ENCODE measurements at places on chromosomes 2 and 18. TPM values are rescaled to one million over a fixed set of nuclear protein-coding genes. Genes with fewer than 3 reads are reported as not detected.

LRRTM1 gene
- not detected for total RNA-seq

MMADHC gene
- total RNA-seq: 91.1 TPM

CDK5R2 gene
- not detected for total RNA-seq

DNA sequence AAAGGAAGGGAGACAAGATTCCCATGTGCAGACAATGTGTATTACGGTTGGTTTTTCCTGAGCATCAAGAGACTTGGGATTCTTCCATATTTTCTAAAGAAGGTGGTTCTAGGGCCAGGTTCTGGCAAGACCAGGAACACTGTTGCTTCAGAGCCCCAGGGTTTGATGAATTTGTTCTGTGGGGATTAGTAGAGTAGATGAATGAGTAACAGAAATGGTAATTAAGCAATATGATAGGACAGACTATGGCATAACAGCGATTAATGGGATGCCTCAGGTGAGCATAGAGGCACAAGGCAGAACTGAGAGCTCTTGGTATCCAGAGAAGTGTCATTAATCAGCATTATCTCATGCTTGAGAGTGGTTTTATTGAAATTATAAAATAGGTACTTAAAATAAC, 82.8 kb upstream of the PNPT1 start:
- peaks cover 4% of the 10 kb centered on the region for H3K27me3 ChIP-seq
- no peak overlapping the region for H3K4me3 ChIP-seq
- H3K27ac ChIP-seq: no peak overlapping the region
- H3K36me3 ChIP-seq: no peaks in the 10 kb centered on the region

- H3K27ac ChIP-seq: peak overlapping the region; percentile 64
- no peak overlapping the region for H3K4me3 ChIP-seq
- DNase-seq: no peak
These were observed 70.0 kb upstream of the PPP1CB start for GRCh38 chr2:28681606-28682005.

DNA sequence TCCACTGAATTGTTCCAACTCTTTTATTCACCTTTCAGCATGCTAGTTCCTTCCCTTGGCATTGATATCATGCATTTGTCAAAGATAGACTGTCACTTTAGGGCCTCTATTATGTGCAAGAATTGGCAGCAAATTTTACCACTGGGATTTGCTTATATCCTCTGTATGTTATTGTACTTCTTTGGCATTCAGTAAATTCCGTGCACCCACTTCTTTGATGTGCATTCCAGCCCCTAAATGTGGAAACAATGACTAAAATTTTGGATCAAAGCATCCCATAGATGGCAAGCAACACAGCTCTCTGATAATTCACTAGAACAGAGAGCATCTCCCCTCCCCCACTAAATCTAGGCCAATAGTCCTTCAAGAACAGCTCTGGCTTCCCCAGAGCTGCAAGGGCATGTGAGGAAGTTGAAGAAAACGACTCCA, 399.0 kb upstream of the HNRNPA3 start:
- H3K27me3 ChIP-seq: no peaks in the 10 kb centered on the region
- no peak overlapping the region for H3K4me3 ChIP-seq
- no peak for DNase-seq
- no peaks in the 10 kb centered on the region for H3K36me3 ChIP-seq

DNA sequence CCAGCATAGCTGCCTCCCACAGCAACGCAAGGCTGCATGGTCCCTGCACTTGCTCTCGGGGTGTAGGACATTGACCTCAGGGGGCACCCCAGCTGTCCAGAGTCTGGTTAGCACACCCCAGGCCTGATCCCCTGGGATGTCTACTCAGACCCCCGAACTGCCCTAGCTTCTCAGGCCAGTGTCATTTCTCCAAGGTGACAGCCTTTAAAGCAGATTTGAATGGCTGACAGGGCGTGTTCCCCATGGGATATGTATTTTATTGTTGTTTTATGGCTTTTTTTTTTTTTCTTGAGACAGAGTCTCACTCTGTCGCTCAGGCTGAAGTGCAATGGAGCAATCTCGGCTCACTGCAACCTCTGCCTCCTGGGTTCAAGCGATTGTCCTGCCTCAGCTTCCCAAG, 40.8 kb upstream of the PTMA start:
- no peak overlapping the region for H3K4me3 ChIP-seq
- peaks cover 40% of the 10 kb centered on the region for H3K4me1 ChIP-seq
- peaks cover 6% of the 10 kb centered on the region for H3K36me3 ChIP-seq
- H3K27ac ChIP-seq: no peak overlapping the region

- no peaks in the 10 kb centered on the region for H3K4me1 ChIP-seq
- H3K27me3 ChIP-seq: peaks cover 6% of the 10 kb centered on the region
- no peak for DNase-seq
- no peaks in the 10 kb centered on the region for H3K36me3 ChIP-seq
These were observed 10.1 kb downstream of the TEX51 start for GRCh38 chr2:126908721-126909177.

- H3K4me1 ChIP-seq: peaks cover 75% of the 10 kb centered on the region
- H3K4me3 ChIP-seq: peak overlapping the region; percentile 95
- H3K27ac ChIP-seq: peak overlapping the region; percentile 91
- H3K36me3 ChIP-seq: peaks cover 37% of the 10 kb centered on the region
These were observed 558 bp downstream of the TTC39C start for GRCh38 chr18:24014986-24015638.

DNA sequence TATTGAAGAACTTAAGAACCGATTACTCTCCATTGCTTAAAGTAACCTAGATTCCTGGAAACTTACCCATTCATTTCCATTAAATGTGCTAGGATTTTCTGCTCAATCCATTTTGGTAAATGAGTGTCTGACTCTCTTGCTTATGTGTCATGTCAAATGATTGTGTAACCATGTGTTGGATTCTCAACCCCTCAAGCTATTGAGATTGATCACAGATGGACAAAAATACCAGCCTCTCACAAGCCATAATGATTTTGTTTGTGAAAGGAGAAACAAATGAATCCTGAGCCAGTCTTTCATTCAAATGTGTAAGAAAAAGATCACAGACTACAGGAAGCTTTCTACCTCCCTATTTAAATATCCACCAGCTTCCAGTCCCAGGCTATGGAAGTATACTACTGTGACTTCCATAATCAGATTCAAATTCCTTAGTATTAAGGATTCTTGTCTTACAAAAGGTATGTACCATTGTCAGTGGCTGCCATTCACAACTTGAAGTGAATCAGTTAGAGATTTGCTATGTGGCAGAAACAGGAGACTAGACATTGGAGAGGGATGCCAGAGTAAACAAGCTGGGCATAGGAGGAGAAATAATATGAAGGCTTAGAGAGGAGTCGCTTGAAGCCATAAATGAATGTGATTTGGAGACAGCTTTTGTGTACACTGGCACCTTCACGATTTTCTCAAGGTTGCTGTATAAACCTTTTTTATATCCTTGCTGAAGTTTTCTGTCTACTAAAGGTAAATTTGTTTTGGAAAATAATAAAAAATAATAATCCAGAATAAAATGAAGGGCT, 498.5 kb upstream of the SETBP1 start:
- H3K36me3 ChIP-seq: no peaks in the 10 kb centered on the region
- no peak overlapping the region for H3K27ac ChIP-seq
- H3K4me1 ChIP-seq: no peaks in the 10 kb centered on the region
- no peak overlapping the region for H3K4me3 ChIP-seq
- no peaks in the 10 kb centered on the region for H3K27me3 ChIP-seq

GRCh38 chr18:78893281-78894032, 86.2 kb upstream of the SALL3 start:
- DNase-seq: no peak
- no peak overlapping the region for H3K4me3 ChIP-seq
- H3K27ac ChIP-seq: no peak overlapping the region
- no peaks in the 10 kb centered on the region for H3K27me3 ChIP-seq
- H3K4me1 ChIP-seq: no peaks in the 10 kb centered on the region

DNA sequence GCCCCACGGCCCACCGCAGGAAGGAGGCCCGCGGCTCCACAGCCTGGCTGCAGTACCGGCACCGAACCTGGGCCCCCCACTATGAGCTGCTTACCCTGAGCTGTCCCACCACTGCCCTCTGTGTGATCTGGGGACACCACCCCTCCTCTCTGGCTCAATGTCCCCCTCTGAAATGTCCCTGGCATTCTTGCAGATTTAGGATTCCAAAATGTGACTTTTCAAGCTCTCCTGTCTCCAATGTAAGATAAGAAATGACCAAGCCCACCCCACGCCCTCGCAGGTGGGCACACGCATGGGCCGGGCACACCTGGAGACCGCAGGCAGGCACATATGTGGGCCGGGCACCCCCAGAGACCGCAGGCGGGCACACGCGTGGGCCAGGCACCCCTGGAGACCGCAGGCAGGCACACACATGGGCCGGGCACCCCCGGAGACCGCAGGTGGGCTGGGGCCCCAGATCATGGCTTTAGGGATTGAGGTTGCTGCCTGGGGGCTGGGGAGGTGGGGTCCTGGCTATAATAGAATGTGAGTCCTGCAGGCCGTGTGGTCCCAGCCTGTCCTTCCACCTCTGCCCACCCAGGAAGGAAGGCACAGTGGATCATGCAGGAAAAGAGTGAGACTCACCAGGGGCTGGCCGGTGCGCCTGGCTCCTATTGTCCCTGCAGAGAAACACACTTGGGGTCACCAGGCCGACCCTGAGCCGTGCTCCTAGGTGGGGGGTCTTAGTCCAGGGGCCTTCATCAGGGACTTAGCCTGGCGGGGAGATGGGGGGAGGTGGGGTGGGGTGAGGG, 7.2 kb downstream of the PDCD1 start:
- no peaks in the 10 kb centered on the region for H3K27me3 ChIP-seq
- no peak overlapping the region for H3K4me3 ChIP-seq
- H3K36me3 ChIP-seq: no peaks in the 10 kb centered on the region
- no peak for DNase-seq
- H3K27ac ChIP-seq: no peak overlapping the region

GRCh38 chr2:20198001-20198400, 26.9 kb downstream of the SDC1 start:
- no peak overlapping the region for H3K27ac ChIP-seq
- no peaks in the 10 kb centered on the region for H3K4me1 ChIP-seq
- H3K27me3 ChIP-seq: no peaks in the 10 kb centered on the region
- H3K36me3 ChIP-seq: no peaks in the 10 kb centered on the region
- no peak overlapping the region for H3K4me3 ChIP-seq
- no peak for DNase-seq

DNA sequence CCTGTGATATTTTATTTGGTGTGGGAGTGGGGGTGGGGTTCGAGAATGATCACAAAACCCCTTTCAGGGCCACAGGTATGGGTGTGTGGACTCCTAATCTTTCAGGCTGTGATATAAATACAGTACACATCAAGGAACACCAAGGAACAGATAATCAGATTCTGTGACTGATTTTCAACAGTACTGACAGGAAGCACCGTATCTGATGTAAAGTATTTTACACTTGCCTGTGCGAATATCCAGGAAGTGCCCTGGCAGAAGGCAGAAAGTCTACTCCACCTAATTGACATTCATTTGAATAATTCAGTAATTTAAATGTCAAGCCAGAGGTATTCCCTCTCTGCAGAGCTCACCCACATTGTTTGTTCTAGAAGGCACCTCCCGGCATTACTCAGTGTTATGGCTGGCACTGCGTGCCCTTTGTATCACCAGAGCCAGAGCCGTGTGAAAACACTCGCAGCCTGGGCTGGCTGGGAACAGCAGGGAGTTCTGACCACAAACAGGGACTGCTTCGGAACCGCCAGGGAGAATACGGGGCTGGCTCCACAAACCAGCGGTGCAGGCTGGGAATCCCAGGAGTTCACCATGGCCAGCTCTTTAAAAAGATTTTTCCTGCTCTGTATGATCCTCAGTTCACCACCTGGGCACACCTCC, 91.8 kb downstream of the ACVR1 start:
- no peaks in the 10 kb centered on the region for H3K27me3 ChIP-seq
- DNase-seq: no peak
- H3K4me3 ChIP-seq: no peak overlapping the region
- H3K4me1 ChIP-seq: peaks cover 27% of the 10 kb centered on the region
- no peak overlapping the region for H3K27ac ChIP-seq

- H3K36me3 ChIP-seq: no peaks in the 10 kb centered on the region
- no peak overlapping the region for H3K27ac ChIP-seq
- no peaks in the 10 kb centered on the region for H3K27me3 ChIP-seq
- no peaks in the 10 kb centered on the region for H3K4me1 ChIP-seq
- no peak overlapping the region for H3K4me3 ChIP-seq
These were observed 230.7 kb downstream of the AFF3 start for GRCh38 chr2:99911736-99912135.

Data from activated CD8-positive, alpha-beta T cell treated with anti-CD3 and anti-CD28 coated beads, Interleukin-2, amount 10 ng/mL, durations not matched to agents 7 days and 5 days (primary cell).